ENCODE measurements at places on chromosomes 6 and 20.

DNA sequence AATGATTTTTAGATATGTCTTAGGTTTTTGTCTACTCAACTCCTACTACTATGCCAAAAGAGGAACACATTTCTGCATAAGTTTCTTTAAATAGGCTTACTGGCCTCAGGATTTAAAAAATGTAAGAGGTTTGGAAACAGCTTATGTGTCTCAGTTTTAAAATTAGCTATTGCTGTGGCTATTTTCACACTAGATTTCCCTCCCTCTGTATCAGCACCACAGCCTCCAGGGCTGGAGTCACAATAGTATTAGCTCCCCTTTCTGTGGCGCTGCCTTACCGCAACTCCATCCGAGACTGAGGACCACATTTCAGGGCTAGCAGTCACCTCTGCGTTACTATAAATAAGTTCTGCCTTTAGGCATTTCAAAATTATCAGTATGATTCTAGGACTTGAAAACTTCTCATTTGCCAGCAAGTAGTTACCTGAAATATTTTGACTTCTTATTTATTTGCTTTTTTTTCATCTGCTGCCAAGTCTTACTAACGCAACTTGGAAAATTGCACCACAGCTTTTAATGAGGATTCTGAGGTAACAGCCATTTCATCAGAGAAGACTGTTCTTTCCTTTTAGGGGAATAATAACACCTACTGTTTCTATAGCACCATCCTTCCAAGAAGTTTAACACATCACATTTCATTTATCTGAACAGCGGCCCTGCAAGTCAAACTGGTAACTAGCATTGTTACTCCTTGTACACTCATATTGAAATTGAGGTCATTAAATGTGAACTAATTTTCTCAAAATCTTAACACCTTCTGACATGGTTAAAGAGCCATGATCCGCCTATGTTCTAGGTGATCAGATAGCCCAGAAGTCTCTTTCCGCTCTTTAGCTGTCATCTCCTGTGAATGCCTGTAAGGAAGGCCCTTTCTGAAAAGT, 105.9 kb downstream of the GJA10 start:
- no peak for DNase-seq

- DNase-seq: no peak
These were observed 222.6 kb downstream of the ZMYND8 start for GRCh38 chr20:47133809-47134456.

DNA sequence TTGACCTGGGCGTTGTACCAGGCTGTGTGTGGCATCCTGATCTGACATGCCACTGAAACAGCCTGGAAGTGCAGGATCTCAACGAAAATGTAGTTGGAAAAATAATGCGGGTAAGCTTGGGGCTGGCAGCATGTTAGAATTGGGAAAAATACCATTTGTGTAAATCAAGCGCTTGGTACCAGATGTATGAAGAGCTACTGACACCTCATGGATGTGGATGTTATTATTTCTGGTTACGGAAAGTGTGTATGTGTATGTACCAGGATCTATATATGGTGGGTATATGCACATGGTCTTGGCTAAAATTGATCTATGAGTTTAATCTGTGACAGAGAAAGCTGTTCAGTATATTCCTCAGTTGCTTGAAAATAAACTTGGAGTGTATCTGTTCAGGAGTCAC, 22.7 kb downstream of the HIVEP1 start:
- no peak for DNase-seq

- DNase-seq: no peak
These were observed 236.3 kb upstream of the ZNF217 start for GRCh38 chr20:53829724-53830521.

GRCh38 chr20:57735831-57736737, 26.3 kb upstream of the PMEPA1 start:
- DNase-seq: no peak

- DNase-seq: no peak
These were observed 353.1 kb downstream of the CDC5L start for GRCh38 chr6:44740566-44741120.

DNA sequence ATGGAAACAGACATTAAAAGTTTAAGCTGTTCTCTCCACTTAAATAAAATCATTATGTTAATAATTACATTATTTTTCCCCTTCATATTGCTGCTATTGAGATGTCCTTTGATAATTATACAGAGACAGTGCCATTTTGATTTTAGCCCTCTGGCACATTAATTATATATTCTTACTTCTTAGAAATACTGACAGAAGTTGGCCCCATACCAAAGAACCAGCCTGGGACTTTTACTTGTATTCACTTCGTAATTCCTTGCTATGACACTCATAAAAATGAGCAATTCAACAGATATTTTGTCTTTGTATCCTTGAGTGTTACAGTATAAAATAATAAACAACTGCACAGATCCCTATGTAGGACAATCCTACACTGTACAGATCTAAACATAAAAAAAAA, 743.7 kb downstream of the TBC1D32 start:
- DNase-seq: no peak

DNA sequence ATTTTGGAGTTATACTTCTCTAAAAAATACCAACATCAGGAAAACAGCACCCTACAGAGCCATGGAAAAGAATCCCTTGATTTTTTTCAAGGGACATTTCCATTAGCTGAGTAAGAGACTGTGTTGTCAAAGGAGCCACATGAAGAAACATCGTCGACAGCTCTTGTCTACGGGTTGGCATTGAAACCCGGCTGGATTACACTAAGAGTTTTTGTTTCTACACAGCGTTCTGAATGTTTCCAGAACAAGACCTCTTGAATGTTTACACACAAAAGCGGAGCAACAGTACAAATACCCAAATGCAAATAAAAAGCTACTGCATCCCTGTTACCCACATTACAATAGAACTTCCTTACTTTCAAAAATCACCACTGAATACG, 2.4 kb upstream of the MYLK4 start:
- no peak for DNase-seq

GRCh38 chr6:29826271-29826670, 1.4 kb upstream of the HLA-G start:
- DNase-seq: no peak

- DNase-seq: peak; percentile 70
These were observed 31.4 kb downstream of the DTNBP1 start for GRCh38 chr6:15631432-15631831.

GRCh38 chr6:112254921-112255320, 554 bp upstream of the LAMA4 start:
- DNase-seq: no peak

GRCh38 chr20:13348311-13349234, 127.5 kb downstream of the ISM1 start:
- DNase-seq: no peak

DNA sequence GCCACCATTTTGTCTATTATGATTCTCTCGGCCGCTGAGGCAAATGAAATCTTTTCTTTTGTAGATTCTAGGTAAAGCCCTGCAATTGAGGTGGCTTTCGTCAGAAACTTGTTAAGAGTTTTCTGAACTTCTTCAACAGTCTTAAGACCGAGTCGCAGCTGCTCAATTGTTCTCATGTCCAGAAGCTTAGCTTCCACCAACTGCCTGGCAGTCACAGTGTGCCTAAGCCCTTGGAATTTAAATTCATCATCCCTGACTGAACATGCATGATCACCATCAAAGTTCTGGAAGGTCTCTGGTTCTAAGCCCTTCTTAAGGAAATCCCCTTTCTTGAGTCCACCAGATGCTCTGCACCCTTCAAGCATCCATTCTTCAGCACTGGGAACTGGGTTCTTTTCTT, 25.7 kb downstream of the DST start:
- DNase-seq: no peak

DNA sequence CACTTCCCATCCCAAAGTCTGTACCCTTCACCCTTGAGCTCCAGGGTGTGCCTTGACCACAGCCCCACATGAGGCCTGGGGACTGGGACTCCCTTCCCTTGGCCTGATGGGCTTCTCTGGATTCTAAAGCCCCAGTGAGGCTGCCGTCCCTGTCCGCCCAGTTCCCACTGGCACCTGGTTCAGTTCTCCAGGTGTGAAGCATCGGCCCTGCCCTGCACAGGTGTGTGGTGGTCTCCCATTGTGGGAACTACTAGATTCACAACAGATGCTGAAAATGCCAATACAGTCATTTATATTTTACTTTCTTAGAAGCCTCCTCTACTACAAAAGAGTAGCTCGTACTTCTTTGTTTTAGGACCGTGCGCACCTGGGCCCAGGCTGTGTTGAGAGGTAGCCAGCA, 72.8 kb downstream of the TTLL2 start:
- DNase-seq: no peak

DNA sequence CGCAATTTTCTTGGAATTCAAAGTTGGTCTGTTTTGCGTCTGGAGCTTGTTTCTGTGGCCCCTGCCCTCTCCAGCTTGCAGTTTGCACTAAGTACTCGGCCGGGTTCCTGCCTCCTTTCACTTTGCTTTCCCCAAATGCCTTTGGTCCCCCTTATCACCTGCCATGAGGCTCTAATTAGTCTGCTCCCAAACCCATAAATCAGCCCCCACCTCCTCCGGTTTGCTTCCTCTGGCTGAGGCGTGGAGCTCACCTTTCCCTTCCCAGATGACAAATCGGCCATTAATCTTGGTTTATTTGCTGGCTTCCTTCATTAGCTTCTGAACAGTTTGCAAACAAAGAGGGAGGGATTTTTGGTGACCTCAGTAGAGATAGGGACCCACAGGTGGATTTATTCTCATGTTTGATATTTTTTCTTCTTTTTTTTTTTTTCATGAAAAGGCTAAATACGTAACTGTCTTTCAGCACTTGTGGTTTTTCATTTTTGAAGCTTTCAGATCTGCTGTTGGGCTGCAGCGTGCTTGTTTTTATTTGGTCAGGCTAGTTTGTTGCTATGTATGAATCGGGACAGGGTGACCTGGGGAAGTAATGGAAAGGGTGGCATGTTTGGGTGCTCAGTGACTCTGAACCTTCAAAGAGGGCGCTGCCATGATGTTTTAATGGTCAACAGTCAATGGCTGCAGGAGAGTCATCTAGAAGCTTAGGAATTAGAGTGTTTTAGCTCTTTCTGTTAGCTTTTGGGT, 121.7 kb upstream of the JAG1 start:
- DNase-seq: peak; percentile 45

DNA sequence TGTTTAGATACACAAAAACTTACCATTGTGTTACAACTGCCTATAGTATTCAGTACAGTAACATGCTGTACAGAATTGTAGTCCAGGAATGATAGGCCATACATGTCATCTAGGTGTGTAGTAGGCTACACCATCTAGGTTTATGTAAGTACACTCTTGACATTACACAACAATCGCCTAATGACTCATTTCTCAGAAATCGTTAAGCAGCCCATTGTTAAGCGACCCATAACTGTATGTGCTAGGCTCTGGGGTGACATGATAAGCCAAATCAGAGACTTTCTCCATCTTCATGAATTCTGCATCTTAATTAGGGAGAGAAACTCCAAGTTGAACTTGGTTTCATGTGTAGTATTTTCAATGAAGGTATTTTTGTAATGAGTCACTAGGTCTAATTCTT, 17.2 kb downstream of the STK35 start:
- no peak for DNase-seq

- DNase-seq: no peak
These were observed 81.0 kb downstream of the TMEM170B start for GRCh38 chr6:11618533-11618932.

DNA sequence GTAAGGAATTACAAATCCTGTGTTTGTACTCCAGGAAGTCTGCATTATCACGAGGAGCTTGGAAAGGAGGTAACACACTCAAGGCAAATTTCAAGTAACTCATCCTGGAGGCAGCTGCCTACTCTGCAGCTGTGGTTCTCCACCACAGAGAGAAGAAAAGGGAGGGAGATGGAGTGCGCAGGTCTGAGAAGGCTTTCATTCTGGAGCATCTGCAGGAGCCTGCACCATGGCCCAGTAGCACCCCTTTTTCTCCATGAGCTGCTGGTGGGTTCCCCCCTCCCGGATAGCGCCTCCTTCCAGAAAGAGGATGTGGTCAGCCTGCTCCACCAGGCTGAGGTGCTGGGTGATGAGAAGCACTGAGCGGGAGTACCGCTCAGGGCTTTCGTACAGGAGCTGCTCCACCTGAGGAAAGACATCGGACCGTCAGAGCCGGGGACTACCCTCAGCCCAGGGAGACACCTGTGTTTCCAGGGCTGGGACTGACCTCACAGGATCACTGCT, 1.6 kb upstream of the PSMB8 start:
- no peak for DNase-seq

GRCh38 chr6:73610444-73611275, 43.1 kb downstream of the SLC17A5 start:
- peak; percentile 29 for DNase-seq

GRCh38 chr6:128209771-128210170, 308.9 kb upstream of the THEMIS start:
- no peak for DNase-seq

GRCh38 chr6:112205427-112206109, 48.8 kb downstream of the LAMA4 start:
- DNase-seq: no peak

- no peak for DNase-seq
These were observed 24.9 kb downstream of the REPS1 start for GRCh38 chr6:138963119-138963518.

DNA sequence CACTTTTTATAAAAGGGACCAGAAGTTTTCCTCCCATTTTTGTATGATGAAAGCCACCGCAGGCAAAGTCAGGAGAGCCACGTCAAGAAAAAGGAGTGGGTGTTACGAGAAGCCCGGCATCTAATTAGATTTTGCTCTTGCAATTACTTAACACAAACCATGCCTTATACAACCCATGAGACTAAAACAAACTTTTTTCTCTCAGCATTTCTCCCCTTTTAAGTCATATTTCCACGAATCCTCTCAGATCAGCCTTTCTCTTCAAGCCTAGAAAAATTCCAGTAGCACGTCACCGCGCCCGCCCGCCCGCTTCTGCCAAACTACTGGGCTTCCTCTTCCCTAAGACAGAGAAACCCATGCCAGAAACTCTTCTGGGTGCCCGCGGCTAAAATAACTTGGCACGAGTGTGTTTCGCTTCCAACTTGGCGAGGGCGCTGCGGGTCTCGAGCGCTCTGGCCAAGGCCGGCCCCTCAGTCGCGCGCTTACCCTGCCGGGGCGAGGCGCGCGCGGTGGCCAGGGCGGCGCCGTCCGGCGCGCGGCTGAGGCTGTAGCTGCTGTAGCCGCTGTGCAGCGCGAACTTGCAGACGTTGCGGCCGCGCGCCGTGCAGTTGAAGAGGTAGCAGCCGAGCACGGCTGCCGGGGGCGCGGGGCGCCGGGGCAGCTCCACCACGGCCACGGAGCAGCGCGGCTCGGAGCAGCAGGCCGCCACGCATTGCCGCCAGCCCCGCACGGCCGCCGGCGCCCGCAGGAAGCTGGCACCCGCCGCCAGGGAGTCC, 1.0 kb downstream of the LRP11 start:
- DNase-seq: peak; percentile 62
